ENCODE measurements at places on chromosomes 12 and 14.

DNA sequence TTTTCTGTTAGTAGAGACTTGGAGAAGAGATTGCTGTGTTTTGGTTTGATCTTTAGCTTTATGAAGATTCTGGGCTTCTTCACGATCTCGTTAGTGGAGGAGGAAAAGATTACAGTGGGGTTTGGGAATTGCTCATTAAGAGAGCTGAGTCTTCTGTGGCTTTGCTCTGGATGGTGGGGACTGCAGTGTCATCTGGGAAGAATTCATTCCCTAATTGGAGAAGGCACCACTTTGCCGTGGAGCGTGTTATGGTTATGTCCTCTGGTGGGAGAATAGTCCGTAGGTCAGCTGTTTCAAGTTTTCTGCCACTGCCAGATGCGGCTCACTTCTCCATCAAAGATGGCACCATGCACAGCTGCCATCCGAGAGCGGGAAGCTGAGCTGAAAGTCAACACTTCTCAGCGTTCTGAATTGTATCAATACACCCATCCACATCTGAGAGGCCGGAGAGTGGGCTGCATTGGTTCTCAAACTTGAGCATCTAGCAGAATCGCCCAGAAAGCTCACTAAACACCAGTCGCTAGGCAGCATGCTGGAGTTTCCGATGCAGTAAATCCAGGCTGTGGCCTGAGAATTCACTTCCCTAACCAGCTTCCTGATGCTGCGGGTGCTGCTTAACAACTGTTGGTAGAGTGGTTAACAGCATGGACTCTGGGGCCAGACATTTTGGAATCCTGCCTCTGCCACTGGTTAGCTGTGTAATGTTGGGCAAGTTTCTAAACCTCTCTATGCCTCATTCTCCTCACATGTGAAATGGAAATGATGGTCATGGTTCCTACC lies 117.8 kb downstream of the PLXNC1 start:
- no peak for DNase-seq

DNA sequence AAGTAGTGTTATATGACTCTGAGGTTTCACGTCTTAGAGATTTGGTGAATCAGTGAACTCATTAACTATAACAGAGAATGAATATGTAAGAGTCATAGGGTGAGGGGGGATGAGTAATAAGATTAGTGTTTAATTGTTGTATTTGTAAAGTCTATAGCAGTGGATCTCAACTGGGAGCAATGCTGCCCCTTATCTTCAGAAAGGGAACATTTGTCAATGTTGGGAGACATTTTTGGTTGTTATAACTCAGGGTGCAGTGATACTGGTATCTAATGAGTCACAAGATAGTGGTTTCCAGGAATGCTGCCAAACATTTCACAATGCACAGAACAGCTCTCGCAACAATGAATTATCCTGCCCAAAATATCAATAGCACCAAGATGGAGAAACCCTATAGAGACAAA lies 1193.7 kb downstream of the GALC start:
- no peak for DNase-seq

GRCh38 chr12:25864306-25865276 lies 93.9 kb upstream of the RASSF8 start:
- no peak for DNase-seq

DNA sequence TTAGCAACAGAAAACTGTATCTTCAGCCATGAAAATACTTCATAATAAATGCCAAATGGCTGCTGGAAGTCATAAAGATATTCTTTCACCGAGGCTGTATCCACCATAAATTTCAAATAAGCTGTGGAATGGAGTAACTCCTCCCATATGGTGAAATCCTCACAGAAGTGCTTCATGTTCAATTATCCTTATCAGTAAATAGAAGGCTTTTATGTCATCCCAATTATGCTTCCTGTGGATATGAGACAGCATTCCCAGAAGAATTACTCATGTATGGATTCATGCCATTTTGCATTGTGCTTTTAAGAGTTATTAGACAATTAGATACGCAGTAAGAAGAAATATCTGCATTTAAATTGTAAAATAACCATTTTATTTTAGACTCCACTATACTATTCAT lies 99.0 kb downstream of the RTN1 start:
- no peak for DNase-seq

DNA sequence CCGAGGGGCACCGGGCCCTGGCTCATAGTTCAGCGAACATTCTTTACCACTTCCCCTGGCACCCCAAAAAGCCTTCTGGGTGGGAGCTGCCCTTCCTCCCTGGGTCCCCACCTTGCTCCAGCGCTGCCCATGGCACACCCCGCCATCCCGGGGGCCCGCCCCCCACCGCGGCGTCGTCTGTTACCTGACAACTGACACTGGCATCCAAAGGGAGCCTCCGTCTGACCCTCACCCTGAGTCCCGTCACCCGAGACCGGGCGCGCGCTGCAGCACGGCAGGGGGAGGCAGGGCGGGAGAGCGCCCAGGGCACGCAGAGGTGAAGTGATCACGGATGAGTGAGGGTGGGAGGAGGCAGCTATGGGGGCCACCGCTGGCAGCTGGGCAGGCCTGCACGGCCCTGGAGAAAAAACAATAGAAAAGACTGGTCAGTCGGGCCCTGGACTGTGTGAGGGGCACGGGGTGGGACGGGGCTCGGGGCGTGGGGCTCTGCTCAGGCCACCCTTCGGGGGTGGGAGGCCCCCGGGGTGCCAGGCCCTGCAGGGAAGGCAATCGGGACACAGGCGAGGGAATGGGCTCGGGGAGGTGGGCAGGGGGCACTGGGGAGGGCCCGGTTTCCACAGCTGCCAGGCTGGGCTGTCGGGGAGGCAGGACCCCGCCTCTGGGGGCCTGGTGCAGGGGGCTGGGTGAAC lies 40.7 kb downstream of the BCL11B start:
- no peak for DNase-seq

- no peak for DNase-seq
Observed at GRCh38 chr12:51826881-51827280, 21.6 kb downstream of the FIGNL2 start.

- no peak for DNase-seq
Observed at GRCh38 chr12:122610911-122611310, 83.9 kb downstream of the KNTC1 start.

GRCh38 chr14:70000601-70001000 lies 121.4 kb downstream of the SMOC1 start:
- no peak for DNase-seq

DNA sequence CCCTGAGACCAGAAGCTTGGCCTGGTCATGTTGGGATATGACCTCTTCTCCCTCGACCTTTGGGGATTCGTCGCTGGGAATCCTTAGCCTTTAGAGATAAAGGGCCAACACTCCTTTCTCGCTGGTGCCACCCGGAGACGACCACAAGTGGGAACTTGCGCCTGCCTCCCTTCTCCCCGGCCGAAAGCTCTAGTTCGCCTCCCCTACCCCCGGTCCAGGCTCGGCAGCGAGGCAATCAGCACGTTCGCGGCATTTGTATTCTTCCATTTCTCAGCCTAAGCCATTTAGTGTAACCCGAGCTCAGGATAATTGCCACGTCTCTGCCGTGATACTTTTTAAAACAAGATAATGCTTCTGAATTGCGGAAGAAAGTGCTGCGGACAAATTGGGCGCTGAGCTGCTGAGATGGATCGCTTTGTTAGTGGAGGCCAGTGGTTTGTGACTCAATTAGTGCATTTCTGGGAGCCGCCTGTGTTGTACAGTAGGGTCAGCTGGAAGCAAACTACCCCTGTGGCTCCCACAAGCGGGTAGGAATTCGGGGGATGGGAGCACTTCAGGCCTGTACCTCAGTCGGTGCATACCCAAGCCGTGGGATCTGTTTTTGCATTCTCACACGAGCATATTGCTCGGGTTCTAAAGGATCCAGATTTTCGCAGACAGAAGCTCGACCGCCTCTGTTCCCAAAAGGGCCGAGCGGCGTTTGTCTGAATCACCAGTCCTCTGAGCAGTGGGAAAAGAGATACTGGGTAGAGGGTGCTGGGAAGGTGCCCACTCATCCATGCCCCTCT lies 6.8 kb upstream of the SIX1 start:
- no peak for DNase-seq

- no peak for DNase-seq
Observed at GRCh38 chr12:119501052-119501451, 92.5 kb upstream of the TMEM233 start.

DNA sequence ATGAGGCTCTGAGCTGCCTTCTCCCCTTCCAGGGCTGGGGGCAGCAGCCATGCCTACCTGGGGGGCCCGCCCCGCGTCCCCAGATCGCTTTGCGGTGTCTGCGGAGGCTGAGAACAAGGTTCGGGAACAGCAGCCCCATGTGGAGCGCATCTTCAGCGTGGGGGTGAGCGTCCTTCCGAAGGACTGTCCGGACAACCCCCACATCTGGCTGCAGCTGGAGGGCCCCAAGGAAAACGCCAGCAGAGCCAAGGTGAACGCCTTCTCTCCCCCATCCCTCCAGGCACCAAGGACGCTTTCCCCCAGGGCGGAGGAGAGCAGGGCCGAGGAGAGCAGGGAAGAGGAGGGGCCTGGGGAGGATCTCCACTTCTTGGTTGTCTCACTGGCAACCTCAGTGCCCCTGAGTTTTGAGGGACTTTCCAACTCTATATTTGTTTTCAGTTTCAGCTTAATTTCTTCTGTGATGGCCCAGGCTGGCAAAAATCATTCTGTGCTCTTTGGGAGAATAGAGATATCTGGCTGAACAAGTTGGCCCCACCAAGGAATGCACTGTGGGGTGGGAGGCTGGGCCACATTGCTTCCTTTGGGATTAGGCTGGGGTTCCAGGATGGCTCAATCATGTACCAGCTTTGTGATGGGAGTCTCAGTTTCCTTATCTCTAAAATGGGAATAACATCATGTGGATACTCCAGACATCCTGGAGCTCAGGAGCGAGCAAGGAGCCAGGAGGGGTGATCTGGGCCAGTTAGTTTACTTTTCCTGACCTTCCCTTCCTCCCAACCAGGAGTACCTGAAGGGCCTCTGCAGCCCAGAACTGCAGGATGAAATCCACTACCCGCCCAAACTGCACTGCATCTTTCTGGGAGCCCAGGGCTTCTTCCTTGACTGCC lies 1.2 kb downstream of the KHNYN start:
- DNase-seq = peak; percentile 81

All from GM13976 (cell line).